Tibial nerve (tissue), 4 donors: ENCODE measurements at places on chromosomes 16 and 17. TPM values are rescaled to one million over a fixed set of nuclear protein-coding genes. Genes with fewer than 3 reads are reported as not detected.

GRCh38 chr17:7347630-7348477 is 4.1 kb upstream of the KCTD11 start:
- no peak overlapping the region for H3K27ac ChIP-seq
- H3K4me1 ChIP-seq = peaks cover 23% of the 10 kb centered on the region
- no peaks in the 10 kb centered on the region for H3K36me3 ChIP-seq

DNA sequence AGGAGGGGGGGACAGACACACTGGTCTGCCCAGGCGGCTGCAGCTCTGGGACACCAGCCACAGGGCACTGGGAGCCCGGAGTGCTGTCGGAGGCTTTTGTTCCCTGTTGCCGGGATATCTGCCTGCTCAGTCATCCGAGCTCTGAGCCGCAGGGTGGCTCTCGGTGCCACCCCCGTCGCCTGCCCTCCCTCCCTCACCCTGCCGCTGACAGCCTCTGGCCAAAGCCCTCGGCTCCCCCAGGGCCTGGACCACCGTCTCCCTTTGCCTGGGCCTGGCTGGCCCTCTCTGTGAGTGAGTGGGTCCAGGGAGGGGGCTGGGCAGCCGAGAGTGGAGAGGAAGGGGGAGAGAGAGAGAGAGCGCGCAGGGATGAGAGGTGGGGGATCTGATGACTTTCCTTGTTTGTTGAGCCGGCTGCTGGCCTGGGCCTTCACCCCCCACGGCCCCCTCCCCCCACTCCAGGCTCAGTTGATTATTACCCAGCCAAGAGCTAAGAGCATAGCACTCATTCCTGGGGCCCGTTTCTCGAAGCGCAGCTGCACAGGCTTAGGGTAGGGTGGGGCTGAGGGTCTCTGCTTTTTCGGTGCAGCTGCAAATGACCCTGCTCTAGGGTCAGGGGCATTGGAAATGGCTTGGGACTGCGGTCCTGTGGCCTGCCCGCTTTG is 2.7 kb downstream of the FOXJ1 start:
- no peak overlapping the region for H3K4me3 ChIP-seq
- H3K27ac ChIP-seq = no peak overlapping the region
- H3K27me3 ChIP-seq = peaks cover 76% of the 10 kb centered on the region
- DNase-seq = no peak

DNA sequence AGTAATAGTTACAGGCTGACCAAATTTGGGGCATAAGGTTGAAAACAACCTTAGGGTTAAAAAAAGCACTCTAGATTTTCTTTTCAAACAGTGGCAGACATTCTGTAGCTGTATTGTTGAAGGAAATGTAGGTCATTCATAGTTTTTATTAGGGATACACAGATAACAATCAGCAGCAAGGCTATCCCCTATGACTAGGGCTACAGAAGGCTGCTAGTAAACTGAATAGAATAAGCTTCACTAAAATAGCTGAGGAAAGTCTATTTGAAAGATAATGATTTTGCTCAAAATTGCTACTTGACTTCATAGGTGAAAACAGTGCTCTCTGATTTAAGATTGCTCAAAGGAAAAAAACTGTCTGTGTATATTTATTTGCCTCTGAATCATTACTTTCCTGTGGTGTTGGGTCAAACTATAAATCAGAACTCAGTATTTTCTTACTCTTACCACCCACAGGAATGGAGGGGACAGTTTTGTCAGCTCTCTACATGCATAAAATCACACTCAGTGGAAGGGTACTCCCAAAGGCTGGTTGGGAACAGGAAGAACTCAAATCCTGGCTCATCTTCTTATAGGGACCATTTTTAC is 24.8 kb downstream of the RPGRIP1L start:
- no peak overlapping the region for H3K27ac ChIP-seq
- DNase-seq = no peak
- H3K4me1 ChIP-seq = no peaks in the 10 kb centered on the region
- no peaks in the 10 kb centered on the region for H3K36me3 ChIP-seq
- no peaks in the 10 kb centered on the region for H3K27me3 ChIP-seq

DNA sequence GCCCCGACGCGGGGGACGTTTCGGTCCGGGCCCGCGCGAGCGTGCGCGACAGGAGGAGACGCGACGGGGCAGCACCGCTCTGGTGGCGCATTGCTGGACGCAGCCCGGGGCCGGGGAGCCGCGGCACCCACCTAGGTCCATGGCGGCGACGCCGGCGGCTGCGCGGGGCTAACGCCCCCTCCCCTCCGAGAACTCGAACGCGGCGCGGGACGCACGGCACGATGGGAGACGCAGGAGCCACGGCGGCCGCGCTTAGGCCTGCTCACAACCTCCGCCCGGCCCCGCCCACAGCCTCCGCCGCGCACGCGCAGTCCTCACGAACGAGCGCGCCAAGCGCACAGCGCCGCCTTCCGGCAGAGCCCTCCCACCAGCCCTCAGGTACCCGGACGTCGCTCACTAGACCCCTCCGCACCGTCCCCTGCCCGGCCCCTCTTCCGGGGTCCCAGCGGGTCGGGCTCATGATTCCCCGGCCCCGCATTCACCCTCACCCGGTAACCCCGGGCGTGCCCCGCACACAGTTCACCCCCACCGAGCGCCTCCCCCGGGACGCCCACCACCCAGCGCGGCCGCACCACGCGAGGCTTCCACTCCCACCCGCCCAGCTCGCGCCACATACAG is at the start of gene GEMIN4:
Gene GEMIN4, minus strand, starts transcription at position 263 of the 618 bp plus-strand sequence. Its CDS starts 122 bp downstream, at position 141.
- H3K27ac ChIP-seq = peak within 1 kb of the TSS; percentile 83
- H3K4me3 ChIP-seq = peak within 1 kb of the TSS; percentile 72
- peaks cover 26% of the 10 kb centered on the region for H3K36me3 ChIP-seq
- no peaks in the 10 kb centered on the region for H3K27me3 ChIP-seq
- H3K4me1 ChIP-seq = peaks cover 15% of the 10 kb centered on the region

The ATP2A3 gene
- 11.1 TPM for total RNA-seq

DNA sequence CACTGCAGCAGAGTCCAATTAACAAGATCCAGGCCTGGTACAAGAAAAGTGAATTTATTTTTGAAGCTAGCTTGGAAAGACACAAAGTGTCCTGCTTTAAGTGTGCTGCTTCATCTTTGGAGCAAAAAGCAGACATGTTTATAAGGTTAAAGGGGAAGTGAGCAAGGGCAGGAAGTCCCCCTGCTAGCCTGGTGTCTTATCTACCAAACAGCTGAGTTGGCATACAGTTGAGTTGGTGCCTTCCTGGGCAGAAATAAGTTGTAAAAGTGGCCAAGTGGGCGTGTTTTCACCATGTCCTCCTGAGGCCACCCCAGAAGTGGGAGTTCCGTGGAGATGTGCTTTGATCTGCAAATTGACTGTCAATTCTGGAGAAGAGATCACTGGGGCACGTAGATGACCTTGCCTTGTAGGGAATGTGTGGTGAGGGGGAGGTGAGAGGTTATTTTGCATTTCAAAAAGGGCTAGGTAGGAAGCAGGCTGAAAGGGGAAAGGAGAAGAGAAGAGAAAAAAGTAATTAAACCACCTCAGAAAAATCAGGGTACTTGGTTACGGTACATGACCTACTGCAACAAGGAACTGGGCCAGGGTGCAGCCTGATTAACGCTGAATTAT is 38.3 kb upstream of the HSBP1 start:
- no peak overlapping the region for H3K27ac ChIP-seq
- H3K4me1 ChIP-seq = peaks cover 7% of the 10 kb centered on the region
- H3K27me3 ChIP-seq = no peaks in the 10 kb centered on the region
- H3K4me3 ChIP-seq = no peak overlapping the region
- DNase-seq = no peak

GRCh38 chr17:63698886-63699637 is 863 bp downstream of the LIMD2 start:
- DNase-seq = no peak
- H3K4me1 ChIP-seq = peaks cover 39% of the 10 kb centered on the region
- no peaks in the 10 kb centered on the region for H3K36me3 ChIP-seq

The DOC2A gene
- total RNA-seq = 4.2 TPM

The GSDMA gene
- total RNA-seq = not detected

DNA sequence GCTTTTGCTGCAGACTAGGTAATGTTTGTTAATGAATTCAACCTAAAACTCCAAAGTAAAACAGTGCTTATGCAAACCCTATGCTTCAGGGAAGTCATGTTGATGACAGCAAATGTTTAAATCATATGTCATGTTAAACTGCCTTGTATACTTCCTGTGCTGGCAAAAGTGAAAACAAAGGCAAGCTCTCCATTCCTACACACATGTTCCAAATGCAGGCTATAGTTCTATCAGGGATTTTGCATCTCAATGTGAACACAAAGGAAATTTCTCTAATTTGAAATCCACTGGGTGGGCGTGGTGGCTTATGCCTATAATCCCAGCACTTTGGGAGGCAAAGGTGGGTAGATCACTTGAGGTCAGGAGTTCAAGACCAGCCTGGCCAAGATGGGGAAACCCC is 19.3 kb downstream of the UNK start:
- H3K27ac ChIP-seq = no peak overlapping the region
- H3K27me3 ChIP-seq = no peaks in the 10 kb centered on the region
- no peak for DNase-seq
- H3K36me3 ChIP-seq = peaks cover 10% of the 10 kb centered on the region

GRCh38 chr16:61813339-61813738 is 222.9 kb downstream of the CDH8 start:
- no peaks in the 10 kb centered on the region for H3K27me3 ChIP-seq
- DNase-seq = no peak
- no peak overlapping the region for H3K27ac ChIP-seq
- no peaks in the 10 kb centered on the region for H3K4me1 ChIP-seq

DNA sequence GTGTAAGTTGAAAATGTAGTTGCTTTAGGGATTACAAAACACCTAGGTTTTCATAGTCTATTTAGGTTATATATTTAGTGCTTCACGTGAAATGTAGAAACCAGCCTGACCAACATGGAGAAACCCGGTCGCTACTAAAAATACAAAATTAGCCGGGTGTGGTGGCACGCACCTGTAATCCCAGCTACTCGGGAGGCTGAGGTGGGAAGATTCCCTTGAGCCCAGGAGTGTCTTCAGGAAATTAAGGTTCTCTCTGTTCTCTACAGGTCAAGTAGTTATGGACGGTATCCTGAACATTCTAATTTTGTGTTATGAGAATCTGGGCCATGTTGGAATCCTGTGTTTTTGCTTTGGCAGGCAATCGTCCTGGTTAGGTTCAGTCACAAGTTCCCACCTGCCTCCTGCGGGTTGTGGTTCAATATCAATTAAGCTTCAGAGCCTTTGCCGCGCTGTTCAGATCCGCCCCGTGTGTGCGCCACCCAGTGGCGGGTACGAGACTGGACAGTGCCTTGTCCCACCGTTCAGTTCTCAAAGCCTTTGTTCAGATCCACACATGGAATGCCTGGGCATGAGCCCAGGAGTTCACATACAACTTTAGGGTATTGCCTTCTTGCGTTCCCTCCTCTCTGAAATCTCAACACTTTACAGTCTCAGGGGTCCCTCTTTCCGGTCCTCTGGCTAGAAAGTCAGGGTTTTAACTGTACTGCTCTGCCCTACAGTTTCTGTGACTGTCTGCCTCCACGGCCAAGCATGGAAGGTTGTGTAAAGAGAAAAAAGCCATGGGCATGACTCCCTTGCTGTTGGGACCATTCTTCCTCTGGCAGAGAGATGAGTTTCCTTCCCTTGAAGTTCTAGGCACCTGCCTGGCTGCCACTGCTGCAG is 41.7 kb downstream of the HEATR6 start:
- DNase-seq = no peak
- no peaks in the 10 kb centered on the region for H3K27me3 ChIP-seq
- no peak overlapping the region for H3K4me3 ChIP-seq

DNA sequence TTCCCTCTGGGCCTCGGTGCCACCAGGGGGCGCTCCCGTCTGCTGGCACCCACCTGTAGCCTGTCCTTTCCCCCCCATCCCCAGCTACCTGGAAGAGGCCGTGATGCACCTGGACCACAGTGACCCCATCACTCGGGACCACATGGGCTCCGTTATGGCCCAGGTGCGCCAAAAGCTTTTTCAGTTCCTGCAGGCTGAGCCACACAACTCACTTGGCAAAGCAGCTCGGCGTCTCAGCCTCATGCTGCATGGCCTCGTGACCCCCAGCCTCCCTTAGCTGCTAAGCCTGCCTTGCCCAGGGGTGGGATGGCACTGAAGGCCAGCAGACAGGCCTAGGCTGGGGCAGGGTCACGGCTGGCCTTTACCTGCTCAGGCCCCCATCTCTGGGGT is 818 bp upstream of the NRN1L start:
- H3K36me3 ChIP-seq = peaks cover 4% of the 10 kb centered on the region
- no peak overlapping the region for H3K4me3 ChIP-seq
- H3K27me3 ChIP-seq = no peaks in the 10 kb centered on the region
- DNase-seq = peak; percentile 43

GRCh38 chr16:85517563-85518179 is 95.5 kb upstream of the GSE1 start:
- H3K27ac ChIP-seq = no peak overlapping the region
- no peaks in the 10 kb centered on the region for H3K27me3 ChIP-seq
- DNase-seq = no peak
- no peaks in the 10 kb centered on the region for H3K36me3 ChIP-seq
- H3K4me3 ChIP-seq = no peak overlapping the region

DNA sequence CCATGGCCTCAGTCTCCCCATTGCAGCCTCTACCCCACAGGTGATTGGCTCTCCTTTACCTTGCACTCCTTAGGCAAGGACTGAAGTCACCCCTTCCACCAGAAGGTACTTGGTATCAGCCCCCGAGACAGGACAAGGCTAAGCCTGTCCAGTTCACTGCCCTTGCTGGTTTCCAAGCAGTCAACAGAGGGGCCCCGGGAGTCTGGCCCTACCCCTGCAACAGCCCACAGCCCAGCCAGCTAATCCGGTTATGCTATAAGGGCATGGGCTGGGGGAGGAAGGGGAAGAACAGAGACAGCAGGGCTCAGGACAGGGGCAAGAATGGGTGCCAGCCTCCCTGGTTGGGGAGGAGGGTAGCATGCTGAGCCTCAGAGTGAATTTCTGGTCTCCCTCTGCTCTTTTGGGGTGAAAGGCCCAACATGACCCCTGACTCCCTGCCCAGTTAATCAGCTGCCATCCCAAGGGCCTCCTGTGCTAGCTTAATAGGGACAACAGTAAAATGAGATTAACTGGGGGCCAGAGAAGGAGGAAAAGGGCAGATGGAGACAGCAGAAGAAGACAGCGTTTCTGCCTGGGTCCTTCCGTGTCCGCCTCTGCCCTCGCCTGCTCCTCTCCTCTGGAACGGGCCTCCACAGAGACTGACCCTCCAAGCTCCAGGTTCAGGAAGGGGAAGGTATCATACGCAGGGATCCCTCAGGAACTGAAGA is 10.7 kb downstream of the DLG4 start:
- peaks cover 31% of the 10 kb centered on the region for H3K4me1 ChIP-seq
- H3K36me3 ChIP-seq = no peaks in the 10 kb centered on the region
- no peak for DNase-seq
- H3K4me3 ChIP-seq = no peak overlapping the region

The CRYBA1 gene
- total RNA-seq = not detected

- H3K4me1 ChIP-seq = no peaks in the 10 kb centered on the region
- H3K27ac ChIP-seq = no peak overlapping the region
- no peaks in the 10 kb centered on the region for H3K36me3 ChIP-seq
- H3K27me3 ChIP-seq = no peaks in the 10 kb centered on the region
- DNase-seq = no peak
- no peak overlapping the region for H3K4me3 ChIP-seq
Measured at GRCh38 chr17:56424005-56424404, 169.5 kb upstream of the NOG start.

GRCh38 chr16:73228649-73229048 is 180.7 kb upstream of the ZFHX3 start:
- no peaks in the 10 kb centered on the region for H3K36me3 ChIP-seq
- no peak overlapping the region for H3K4me3 ChIP-seq
- no peaks in the 10 kb centered on the region for H3K27me3 ChIP-seq
- peaks cover 5% of the 10 kb centered on the region for H3K4me1 ChIP-seq
- no peak overlapping the region for H3K27ac ChIP-seq
- no peak for DNase-seq

- DNase-seq = no peak
- H3K4me1 ChIP-seq = peaks cover 46% of the 10 kb centered on the region
- H3K27me3 ChIP-seq = no peaks in the 10 kb centered on the region
- H3K36me3 ChIP-seq = peaks cover 11% of the 10 kb centered on the region
- no peak overlapping the region for H3K4me3 ChIP-seq
Measured at GRCh38 chr16:46894036-46894672, 10.0 kb downstream of the GPT2 start.
